Progenitor cell of endocrine pancreas (in vitro differentiated cells): ENCODE measurements at places on chromosomes 3 and 15.

GRCh38 chr3:12268049-12268735 is 20.7 kb upstream of the PPARG start:
- no peak for DNase-seq

GRCh38 chr3:12471241-12471640 is 13.0 kb upstream of the TSEN2 start:
- no peak for DNase-seq

- DNase-seq = no peak
Measured at GRCh38 chr15:83582381-83582780, 71.5 kb upstream of the ADAMTSL3 start.

DNA sequence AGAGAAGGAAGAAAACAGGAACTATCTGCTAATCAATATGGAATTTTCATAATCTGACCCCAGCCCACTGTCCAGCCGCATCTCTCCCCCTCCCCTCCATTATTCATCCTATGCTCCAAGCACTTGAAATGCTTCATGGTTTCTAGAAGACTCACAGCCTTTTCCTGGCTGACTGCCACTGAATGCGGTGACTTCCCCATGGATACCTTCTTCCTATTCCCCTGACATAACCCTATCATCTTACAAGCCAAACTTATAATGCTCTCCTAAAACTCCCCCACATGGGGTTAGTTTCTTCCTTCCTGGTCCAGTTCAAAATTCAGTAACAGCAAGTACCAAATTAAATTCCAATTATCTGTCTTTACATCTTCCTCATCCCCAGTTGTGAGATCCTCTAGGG is 31.2 kb upstream of the PTX3 start:
- no peak for DNase-seq

- DNase-seq = no peak
Measured at GRCh38 chr3:80978216-80978969, 783.1 kb downstream of the GBE1 start.

DNA sequence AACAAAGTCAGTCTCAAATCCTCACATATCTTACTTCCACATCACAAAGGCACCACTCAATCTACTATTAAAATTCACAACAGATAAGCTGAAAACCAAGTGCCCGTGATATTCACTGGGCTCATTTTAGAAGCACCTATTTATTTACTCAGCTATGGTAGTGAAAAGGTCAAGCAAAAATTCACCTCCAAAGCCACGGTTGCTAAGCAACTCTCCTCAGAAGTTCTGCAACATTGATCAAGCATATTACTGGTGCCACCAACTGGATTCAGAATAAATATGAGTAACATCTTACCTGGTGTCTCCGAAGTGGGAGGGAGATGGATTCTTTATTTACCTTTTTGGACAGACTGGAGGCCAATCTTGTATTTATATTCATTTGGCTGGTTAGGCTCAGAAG is 714.8 kb downstream of the FHIT start:
- no peak for DNase-seq

- DNase-seq = no peak
Measured at GRCh38 chr3:30752970-30753369, 141.5 kb downstream of the GADL1 start.

DNA sequence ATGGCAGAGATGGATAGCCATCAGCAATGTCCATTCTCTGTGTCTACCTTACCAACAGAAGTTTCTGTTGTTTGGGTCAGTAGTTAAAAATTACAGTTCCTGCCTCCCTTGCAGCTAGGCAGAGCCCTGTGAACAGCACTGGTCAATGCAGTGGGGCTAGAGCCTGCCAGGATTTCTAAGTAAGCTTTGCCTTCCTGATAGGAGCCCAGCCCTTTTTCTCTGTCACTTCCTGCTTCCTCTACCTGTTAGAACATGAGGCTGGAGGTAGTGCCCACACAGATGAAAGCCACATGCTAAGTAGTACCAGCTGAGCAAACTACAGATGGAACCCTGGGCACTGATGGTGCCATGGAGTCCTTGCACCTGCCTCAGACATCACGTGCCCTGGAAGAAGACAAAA is 45.0 kb downstream of the MGLL start:
- no peak for DNase-seq

DNA sequence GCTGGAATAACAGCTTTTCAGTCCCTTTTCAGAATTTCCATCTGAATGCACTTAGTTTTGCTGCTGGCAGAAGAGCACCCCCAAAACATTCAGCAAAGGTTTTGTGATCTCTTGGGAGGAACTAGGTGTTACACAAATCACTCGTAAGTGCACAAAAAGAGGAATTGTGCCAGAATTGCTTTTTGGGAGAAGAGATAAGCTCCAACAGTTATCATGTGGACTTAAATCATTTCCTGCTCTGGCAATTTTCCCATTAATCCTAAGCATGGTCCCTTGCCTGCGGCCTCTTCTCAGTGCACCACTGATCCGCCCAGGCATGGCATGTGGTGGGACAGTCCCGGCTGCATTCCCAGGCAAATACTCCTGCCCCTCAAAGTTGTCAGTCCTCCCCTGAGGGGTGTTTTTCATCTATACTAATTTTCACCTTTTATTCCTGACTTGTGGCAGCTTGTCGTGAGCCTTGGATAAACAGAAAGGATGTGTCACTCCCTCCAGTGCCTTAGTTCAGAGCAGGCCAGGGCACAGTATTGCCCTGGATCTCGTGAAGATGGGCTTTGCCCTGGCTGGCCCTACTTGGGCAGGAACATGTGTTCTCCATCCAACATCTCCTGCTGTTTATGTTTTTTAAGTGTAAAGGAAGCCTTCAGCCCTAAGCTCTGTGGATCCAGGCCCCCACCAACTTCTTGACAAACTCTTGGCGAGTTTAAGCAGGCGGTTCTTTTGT is 44.6 kb upstream of the VILL start:
- DNase-seq = no peak

GRCh38 chr3:148839805-148840204 is 12.2 kb downstream of the CPB1 start:
- DNase-seq = no peak

DNA sequence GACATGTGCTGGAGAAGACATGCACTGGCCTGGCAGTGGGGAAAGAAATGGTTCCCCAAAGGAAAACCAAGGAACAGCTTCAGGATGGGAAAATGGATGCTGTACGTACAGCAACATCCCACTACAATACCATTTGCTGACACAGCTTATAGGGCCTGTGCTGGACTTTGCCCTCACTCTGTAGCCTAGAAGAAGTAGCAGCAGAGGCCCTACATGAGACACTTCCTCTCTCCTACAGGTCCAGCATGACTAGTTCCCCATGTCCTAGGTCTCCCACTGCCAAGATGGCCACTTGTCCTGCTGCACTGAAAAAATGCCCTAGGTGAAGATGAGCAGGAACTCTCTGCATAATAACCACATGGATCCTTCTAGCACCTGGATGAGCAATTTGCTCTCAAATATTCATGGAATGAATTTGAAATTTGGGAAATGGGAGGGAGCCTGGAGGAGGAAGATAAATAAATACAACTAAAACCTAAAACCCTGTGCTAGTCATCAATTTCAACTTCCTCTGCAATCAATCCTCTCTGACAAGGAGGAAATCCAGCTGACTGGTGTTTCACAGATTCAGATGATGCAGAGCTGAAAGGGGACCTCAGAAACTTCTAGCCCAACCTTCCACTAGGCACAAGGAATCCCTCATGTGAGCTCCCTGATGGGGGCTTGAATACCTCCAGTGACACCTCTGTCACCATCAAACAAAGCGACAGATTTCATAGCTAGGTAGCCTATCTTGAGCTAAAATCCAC is 514.3 kb upstream of the PPP2R3A start:
- no peak for DNase-seq
